ENCODE measurements at places on chromosomes 5 and 9. TPM values are rescaled to one million over a fixed set of nuclear protein-coding genes. Genes with fewer than 3 reads are reported as not detected.

Gene ZNF454
- 0.82 TPM for total RNA-seq

Gene NUTM2F
- total RNA-seq: not detected

Gene INSYN2B
- total RNA-seq: 6.7 TPM

Gene OBP2B
- total RNA-seq: not detected

Gene PPP3R2
- not detected for total RNA-seq

Gene MINAR2
- not detected for total RNA-seq

Gene DMGDH
- 0.07 TPM for total RNA-seq

Gene TTC16
- total RNA-seq: not detected

Gene SV2C
- 0.11 TPM for total RNA-seq

Gene ZBTB34
- 3.9 TPM for total RNA-seq

Gene BTNL9
- total RNA-seq: 0.04 TPM

Data from foreskin keratinocyte (primary cell).